ENCODE measurements at places on chromosomes 7 and 10.

DNA sequence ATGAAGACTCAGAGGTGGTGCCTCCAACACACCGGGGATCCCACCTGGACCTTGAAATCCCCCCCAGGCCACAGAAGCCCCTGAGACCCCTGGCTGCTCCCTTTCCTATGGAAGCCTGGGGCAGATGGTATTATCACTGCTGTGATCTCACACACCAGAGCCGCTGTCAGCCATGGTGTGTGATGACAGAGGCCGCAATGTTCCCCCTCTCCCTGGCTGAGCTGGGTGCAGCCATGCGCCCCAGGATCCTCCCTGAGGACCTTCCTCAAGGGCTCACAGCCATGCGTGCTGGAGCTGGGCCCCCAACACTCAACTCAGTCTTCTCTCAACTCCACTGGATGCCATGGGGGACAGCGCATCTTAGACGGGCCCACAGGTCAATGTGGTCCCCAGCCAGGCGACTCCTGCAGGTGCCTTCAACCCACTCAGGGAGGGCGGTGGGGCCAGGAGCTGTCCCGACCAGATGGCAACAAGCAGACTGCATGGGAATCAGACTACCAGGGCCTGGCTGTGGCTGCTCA is 44.9 kb downstream of the VIPR2 start:
- no peak for DNase-seq

DNA sequence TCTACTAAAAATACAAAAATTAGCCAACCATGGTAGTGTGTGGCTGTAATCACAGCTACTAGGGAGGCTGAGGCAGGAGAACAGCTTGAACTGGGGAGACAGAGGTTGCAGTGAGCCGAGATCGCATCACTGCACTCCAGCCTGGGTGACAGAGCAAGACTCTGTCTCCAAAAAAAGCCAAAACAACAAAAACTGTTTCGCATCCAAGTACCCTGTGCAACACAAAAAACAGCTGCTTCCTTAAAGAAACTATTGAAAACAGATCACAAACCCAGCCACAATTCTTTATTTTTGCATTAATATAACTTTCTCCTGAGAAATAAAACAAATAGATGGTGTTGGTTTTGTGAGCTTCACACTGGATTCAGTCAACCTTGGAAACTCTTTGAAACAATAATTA is 112.1 kb upstream of the AFAP1L2 start:
- DNase-seq = no peak

DNA sequence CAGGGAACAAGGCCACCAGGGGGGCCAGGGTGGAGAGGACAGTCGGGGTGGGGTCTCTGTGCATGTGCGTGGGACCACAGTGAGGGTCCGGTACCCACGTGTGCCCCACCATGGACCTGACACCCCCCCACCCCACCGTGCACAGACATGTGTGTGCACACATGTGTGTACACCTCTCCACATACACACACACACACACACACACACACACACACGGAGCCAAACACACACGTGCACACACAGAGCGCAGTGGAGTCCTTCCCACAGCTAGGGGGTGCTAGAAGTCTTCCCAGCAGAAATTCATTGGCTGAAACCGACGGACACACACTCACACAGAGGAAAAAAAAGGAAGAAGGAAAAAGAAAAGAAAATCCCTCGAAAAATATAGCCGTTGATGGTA is 42.8 kb upstream of the GNA12 start:
- peak; percentile 28 for DNase-seq

- no peak for DNase-seq
Observed at GRCh38 chr10:12703126-12703525, 298.4 kb downstream of the CCDC3 start.

GRCh38 chr10:70763567-70763966 is 21.6 kb downstream of the TBATA start:
- DNase-seq = no peak

DNA sequence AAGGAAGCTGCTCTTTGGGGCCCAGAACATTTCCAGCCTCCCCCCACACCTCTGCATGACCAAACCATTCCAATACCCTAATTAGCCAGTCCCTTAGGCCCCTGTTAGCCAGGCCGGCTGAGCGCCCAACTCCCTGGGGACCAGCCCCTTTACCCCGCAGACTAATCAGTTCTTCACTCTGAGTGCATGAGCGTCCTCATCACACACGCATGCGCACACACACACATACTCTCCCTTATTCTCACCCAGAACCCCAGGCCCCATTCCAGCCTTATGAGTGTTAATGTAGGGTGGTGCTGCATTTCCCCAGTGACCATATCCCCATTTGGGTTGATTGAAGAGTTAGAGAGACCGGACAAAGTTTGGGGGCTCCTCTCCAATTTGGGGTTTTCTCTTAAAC is 77.0 kb upstream of the SLF2 start:
- DNase-seq = no peak

- DNase-seq = no peak
Observed at GRCh38 chr10:129956286-129956670, 7.8 kb downstream of the EBF3 start.

DNA sequence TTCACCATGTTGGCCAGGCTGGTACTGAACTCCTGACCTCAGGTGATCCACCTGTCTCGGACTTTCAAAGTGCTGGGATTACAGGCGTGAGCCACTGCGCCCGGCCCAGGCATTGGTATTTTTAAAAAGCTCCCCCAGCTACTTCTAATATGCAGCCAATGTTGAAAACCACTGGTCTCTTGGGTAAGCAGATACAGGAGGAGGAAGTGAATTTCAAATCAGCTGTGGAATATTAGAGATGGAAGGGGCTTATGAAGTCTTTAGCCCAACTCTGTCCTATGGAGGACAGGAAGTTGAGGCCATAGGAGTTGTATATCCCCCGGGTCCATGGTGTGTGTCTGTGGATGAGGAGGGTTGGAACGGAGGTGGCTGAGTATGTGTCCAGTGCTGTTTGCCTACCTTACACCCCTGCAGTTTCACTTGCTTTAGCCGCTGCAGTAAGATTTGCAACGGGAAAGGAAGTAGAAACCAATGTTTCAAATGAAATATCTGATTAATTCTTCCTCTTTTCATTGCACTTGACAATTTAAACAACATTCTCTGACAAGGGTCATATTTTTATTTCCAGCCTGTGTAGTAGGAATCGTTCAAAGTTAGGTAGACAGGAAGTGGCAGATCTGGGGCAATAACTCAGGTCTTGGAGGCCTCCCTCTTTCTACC is 3.4 kb downstream of the PDE6C start:
- DNase-seq = no peak

DNA sequence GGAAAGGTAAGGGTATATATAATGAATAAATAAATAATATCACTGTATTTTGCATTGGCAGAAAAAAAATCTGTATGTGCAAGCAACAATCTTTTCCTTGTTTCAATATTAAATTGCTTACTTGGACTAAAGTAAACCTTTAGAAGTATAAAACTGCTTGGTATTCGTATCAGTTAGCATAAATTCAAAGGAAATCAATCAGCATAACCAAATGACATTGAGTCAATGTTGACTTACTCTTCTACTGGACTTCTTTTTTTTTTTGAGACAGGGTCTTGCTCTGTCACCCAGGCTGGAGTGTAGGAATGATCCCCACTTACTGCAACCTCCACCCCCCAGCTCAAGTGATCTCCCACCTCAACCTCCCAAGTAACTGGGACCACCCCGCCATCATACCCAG is 42.3 kb upstream of the KMT2C start:
- DNase-seq = no peak

- DNase-seq = no peak
Observed at GRCh38 chr10:88840881-88841280, 10.8 kb downstream of the ANKRD22 start.

DNA sequence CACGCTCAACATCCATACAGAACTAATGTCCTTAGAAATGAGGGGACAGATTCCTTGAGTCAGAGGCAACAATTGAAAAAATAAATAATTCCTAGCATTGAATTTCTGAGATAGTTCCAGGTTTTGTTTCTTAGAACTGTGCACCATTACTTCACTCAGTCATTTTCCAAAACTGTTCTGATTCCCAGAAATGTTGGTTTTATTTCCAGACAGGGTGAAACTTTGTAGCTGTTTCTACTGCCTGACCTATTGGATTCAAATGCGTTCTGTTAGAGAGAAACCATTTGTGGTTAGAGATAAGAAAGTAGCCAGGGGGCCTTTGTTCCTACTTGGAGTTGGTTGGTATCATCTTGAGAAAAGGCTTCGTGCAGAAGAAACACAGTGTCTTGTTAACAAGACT is 8.1 kb upstream of the DEPP1 start:
- DNase-seq = no peak

DNA sequence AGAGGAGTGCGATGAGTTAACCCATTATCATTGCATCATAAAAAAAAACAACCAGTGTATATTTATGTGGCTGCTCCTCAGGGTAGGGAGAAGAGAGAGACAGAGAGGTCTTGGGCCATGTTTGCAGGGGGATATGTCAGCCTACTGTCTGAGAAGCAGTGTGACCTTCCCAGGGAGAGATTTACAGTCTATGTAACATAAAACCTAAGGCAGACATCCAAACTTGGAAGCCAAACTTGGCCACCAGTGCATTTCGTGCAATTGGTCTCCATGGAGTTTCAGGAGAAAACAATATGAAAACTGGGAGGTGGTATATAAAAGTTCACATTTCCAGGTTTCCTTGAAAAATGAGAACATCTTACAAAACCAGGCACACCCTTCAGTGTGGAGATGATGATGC is 85.9 kb upstream of the CXCL12 start:
- no peak for DNase-seq

- no peak for DNase-seq
Observed at GRCh38 chr7:115634633-115635032, 395.9 kb downstream of the TFEC start.

- no peak for DNase-seq
Observed at GRCh38 chr10:5563991-5564536, 39.3 kb downstream of the CALML3 start.

DNA sequence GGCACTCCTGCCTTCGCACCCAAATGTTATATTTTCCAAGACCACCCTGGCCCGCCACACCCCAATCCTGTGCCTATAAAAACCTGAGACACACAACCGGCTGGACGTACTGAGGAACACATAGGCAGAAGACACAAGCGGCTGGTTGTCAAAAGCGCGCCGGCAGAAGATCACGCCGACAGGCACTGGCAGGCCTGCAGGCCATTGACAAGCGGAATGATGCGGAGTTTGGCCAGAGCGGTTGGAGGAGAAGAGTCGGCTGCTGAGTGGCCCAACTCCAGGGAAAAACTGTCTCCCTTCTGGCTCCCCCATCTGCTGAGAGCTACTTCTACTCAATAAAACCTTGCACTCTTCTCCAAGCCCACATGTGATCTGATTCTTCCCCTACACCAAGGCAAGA is 39.7 kb upstream of the SAMD8 start:
- DNase-seq = no peak

DNA sequence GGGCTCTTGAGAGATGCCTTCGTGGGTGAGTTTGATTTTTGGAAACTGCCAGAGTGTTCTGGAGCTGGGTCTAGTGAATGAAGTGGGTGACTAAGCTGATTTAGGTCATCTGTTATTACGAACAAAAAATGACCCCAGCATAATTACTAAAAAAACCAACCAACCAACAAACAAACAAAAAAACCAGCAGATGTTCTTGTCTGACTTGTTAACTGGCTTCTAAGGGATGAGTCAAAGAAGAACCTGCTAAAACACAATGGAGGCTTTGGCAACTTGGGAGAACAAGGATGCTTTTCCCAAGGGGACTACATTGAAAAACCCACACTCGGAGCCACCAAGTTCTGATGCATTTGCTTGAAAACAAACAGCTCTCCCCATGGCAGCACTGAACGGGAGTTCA is 11.5 kb downstream of the TACR2 start:
- no peak for DNase-seq
